Stimulated activated CD8-positive, alpha-beta memory T cell treated with anti-CD3 and anti-CD28 coated beads, Interleukin-4, amount 100 ng/mL, for 1 hour (primary cell): ENCODE measurements at places on chromosomes 5 and 9.

GRCh38 chr9:38198140-38198539 lies 129.1 kb upstream of the SHB start:
- DNase-seq, result no peak

DNA sequence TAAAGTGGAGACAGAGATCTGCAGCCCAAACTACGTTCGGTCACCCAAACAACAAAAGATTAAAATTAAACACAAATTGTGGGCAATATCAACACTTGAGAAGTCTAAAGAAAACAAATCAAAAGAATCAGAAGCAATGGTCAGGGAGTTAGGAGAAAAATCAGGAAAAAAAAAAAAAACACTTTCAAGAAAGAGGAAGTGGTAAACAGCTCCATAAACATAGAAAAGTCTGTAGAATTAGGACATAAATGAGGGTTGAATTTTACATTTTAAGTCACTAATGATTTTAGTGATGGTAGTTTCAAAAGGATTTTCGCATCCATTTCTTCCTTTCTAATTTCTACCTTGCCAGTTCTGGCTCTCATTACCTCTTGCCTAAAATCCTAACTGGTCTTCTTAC lies 10.1 kb downstream of the RNF145 start:
- no peak for DNase-seq

- no peak for DNase-seq
Measured at GRCh38 chr5:13278811-13279210, 665.7 kb downstream of the DNAH5 start.

DNA sequence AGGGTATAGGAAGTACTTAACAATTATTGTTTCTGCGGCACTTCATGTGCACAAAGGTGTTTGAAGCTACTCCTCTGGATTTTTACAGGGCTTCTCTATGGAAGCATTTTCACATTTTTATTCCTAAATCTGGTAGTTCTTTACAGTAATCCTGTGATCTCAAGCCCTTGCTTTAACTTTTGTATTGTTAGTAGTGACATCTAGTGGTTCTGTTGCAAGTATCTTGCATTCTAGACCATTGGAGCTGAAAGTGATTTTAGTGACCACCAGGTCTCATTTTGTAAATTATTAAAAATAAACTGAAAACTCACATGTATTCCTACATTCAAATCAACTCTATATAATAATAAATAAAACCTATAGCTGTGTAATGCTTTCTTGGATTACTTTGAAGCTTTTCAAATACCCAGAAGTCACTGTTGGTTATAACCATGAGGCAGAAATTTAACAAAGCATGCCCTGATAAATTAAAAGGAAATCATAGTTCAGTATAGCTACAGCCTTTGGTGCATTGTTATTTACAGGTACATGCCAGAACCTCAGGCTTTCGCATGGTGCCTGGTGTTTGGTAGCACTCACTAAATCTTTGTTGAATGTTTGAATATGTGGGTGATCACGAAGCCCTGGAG lies 18.9 kb downstream of the RPS23 start:
- DNase-seq, result no peak

GRCh38 chr9:112869041-112869529 lies 21.6 kb downstream of the SLC46A2 start:
- DNase-seq, result no peak
